Forelimb muscle (tissue), 1 donor: ENCODE measurements at places on chromosomes 7 and 10. TPM values are rescaled to one million over a fixed set of nuclear protein-coding genes. Genes with fewer than 3 reads are reported as not detected.

DNA sequence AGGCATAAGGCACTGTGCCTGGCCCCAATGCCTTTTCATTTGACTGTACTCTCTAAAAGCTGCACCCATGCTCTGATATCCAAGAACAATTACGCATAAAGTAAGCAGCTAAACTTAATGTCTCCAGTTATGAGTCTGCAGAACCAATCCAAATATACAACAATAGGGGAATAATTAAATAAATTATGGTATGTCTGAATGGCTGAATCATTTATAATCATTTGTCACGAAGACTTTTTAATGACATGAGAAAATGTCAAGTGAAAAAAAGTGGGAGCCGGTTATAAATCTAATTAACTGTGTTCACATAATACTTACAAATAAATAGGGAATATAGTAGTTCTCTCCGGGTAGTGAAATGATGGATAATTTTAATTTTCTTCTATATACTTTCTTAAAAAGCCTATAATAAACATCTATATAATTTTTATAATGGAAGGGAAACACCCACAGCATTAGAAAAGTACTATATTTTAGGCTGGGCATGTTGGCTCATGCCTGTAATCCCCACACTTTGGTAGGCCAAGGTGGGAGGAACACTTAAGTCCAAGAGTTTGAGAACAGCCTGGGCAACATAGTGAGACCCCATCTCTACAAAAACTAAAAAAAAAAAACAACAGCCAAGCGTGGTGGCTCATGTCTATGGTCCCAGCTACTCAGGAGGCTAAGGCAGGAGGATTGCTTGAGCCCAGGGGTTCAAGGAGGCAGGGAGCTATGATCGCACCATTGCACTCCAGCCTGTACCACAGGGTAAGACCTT lies 14.2 kb downstream of the SLC37A3 start:
- no peak for DNase-seq

DNA sequence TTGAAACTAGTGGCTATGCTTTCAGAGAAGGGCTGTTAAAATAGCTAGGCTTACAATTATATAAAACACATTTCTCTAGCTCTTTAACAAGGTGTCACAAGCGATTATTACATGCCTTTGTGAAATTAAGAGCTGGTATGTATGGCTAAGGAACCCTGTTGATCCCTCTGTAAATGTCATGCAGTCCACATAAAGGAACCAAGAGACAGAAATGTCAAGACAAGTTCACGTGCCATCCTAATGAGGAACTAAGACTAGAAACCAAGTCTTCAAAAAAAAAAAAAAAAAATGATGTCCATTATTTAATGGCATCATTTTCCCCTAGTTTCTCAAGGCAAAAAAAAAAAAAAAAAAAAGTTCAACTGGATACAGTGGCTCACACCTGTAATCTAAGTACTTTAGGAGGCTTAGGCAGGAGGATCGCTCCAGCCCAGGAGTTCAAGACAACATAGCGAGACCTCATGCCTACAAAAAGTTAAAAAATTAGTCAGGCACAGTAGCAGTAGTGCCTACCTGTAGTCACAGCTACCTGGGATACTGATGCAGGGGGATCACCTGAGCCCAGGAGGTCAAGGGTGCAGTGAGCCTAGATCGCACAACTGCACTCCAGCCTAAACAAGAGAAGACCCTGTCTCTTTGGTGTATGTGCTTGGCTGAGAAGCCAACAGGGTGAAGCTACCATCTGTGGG lies 63.4 kb downstream of the SRPK2 start:
- DNase-seq: no peak

- DNase-seq: no peak
Observed at GRCh38 chr7:30466266-30466665, 12.3 kb downstream of the NOD1 start.

DNA sequence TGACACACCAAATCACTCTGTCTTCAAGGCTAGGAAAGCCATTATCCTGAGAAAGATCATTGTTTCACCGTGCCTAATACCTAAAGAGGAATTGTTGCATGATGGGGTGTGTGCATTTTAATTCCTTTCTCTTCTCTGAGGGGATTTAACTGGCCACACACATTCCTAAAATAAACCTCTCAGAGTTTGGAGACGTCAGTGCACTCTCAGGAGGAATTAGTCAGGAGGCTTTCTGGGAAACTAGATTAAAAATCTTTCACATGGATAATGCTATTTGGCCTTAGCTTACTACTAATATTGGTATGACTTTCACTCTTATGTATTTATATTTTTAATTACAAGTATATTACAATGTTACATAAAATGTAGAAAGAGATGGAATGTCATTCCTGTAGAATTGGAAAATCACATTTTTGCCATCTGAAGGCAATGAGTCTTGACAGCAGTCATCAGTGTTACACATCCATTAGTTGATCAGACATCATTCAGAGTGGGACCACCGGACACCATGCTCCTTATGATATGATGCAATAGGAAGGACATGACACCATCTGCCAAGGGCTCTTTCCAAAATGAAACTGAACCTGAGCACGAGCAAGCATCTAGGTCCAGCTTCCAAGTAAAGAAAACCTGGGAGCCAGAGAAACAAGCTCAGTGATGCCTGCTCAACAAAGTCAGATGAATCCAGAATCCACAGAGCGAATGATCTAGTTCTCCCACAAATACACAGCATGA lies 43.1 kb upstream of the TMEM273 start:
- no peak for DNase-seq

DNA sequence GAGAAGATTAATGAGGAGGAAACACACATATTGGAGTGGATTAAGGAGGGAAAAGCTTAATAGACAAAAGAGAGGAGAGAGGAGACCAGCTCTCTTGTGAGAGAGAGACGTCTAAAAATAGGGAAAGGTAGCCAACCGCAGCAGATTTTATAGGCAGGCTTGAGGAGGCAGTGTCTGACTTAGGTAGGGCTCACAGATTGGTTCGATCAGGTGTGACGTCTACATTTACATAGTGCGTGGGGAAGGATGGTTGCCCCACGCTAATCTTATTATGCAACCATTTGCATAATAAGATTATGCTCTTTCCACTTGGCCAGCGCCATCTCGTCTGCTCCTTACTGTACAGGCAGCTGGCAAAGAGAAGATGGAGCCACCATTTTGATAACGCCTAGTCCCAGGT lies 122.0 kb downstream of the MARCHF5 start:
- no peak for DNase-seq

GRCh38 chr7:91407942-91408341 lies 143.7 kb downstream of the FZD1 start:
- DNase-seq: no peak

DNA sequence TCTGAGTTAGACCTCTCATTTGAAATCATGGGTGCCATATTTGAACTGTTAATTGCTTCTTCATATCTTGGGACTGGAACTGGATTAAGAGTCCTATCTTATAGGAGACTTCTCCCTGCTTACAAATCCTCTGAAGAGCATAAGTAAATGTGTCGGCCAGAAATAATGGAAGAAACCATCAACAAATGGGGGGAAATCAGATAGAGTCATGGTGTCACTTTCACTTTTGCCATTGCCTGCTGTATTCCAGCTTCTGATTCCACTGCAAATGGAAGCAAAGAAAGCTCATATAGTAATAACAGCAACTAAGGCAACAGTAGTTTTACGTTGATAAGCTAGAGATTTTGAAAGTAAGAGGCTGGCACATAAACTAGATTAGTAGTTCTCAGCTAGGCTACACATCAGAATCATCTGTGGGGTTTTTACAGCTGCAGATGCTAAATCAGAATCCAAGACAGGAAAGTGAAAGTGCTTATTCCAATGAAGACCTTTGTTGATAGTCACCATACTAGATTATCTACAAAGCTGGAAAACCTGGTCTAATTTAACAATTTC lies 12.3 kb upstream of the CRPPA start:
- DNase-seq: no peak

- no peak for DNase-seq
Observed at GRCh38 chr7:131357282-131357880, 29.7 kb downstream of the MKLN1 start.

DNA sequence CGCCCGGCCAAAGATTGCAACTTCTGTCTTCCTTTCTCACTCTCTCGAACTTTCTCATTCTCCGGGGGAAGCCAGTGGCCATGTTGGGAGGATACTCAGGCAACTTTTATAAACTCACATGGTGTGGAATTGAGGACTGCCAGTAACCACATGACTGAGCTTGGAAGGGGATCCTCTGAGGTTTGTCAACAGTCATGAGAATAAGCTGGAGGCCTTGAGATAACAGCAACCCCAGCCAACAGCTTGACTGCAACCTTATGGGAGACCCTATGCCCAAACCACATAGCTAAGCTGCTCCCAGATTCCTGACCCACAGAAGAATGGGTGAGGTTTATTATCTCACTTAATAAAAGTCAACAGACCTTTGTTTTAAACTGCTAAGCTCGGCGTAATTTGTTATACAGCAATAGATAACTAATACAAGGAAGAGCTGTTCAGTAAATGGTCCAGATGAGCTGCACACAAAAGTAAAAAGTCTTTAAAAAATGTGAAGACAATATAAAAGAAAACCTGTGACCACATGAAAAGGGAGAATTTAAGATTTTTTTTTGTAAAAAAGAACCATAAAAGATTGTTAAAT lies 9.6 kb downstream of the SYPL1 start:
- no peak for DNase-seq

DNA sequence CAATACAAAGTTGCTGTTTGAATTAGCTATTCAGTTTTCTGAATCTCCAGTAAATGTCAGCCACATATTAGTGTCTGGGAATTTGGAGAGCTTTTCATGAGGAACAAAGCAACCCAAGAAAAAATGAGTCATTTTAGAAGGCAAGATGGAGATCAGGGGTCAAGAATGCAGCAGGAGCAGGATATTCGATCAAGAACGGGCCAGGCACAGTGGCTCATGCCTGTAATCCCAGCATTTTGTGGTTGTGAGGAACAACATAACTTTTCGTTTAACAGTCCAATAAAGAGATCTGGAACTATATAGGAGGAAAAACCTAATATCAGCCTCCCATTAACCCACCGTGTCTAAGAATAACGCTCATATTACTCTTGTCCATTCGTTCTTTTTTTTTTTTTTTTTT lies 600.5 kb downstream of the MAGI2 start:
- no peak for DNase-seq

GRCh38 chr10:118570591-118570990 lies 24.9 kb downstream of the PRLHR start:
- no peak for DNase-seq

DNA sequence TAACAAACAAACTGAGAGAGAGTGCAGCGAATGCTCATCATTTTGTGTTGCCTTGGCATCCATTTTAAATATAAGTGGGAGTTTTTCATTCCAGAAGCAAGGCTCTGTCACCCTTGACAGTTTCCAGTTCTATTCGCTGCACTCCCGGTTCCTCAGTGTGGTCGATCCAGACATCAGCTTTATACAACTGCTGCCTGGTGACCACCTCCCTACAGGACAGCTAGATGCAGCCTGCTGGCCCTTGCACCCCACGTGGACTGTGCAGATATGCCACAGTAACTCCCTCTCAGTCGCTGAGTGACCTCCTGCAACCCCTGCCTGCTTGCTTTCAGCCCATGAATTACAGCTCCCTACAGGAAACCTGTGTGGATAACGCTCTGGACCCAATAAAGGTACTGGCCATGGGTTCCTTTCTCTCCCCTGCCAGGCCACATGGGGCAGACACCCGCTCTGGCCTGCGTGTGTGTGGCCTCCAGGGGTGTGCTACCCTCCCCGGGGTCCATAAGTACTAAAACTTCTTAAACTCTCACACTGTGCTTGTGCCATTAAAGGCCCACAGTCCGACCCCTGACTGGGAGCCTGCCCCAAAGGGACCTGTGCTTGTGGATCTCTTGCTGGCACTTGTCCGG lies 23.6 kb downstream of the BEND7 start:
- no peak for DNase-seq

- no peak for DNase-seq
Observed at GRCh38 chr7:43954524-43955228, 28.4 kb downstream of the UBE2D4 start.

The CABCOCO1 gene
- 0.19 TPM for polyA plus RNA-seq

The OR2A12 gene
- polyA plus RNA-seq: 0.09 TPM

The BZW2 gene
- polyA plus RNA-seq: 201 TPM

The CCDC136 gene
- 22.9 TPM for polyA plus RNA-seq
